ENCODE measurements at places on chromosomes 7 and 10. TPM values are rescaled to one million over a fixed set of nuclear protein-coding genes. Genes with fewer than 3 reads are reported as not detected.

C10orf105 gene
- total RNA-seq = 0.11 TPM

ZNF804B gene
- not detected for total RNA-seq

ENTPD7 gene
- 7.5 TPM for total RNA-seq

CDH23 gene
- 0.55 TPM for total RNA-seq

TRIL gene
- not detected for total RNA-seq

EN2 gene
- total RNA-seq = not detected

ASIC3 gene
- 4.0 TPM for total RNA-seq
